WTC11 (cell line): ENCODE measurements at places on chromosomes 3 and 15. TPM values are rescaled to one million over a fixed set of nuclear protein-coding genes. Genes with fewer than 3 reads are reported as not detected.

DNA sequence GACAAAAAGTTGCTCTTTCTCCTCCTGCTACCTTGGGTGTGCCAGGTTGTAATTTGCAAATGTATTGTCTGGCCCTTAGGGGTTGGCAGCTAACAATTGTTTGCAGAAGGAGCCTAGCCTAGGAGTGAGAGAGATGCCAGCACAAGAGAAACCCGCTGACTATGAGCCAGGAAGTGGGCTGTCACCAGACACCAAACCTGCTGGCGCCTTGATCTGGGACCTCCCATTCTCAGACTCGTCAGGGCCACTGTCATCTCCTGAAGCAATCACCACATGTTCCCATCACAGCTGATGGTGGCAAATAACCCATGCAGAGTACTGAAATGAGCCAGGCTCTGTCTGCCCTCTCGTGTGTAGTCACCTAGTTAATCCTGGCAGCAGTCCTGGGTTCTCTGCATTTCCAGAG lies 406.4 kb upstream of the NPAP1 start:
- H3K4me1 ChIP-seq = peaks cover 13% of the 10 kb centered on the region
- DNase-seq = no peak
- H3K27ac ChIP-seq = no peak overlapping the region

DNA sequence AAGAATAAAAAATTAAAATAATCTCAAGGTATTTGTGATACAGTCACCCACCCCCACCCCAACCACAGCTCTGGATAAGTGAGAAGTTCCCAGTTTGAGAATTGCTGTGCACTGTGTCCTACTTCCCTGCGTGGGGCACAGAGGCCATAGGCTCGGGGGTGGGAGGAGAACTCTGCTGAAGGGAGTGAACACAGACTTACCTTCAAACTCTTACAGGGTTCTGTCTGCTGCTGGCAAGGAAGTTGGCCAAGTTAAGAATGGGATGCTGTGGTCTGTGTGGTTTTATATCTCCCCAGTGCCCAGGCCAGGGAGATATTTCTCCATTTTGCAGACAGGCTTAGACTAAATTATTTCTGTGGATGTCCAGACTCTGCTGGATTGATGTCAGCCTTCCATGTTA lies 37.6 kb downstream of the SPTSSB start:
- no peaks in the 10 kb centered on the region for H3K4me1 ChIP-seq
- DNase-seq = no peak
- H3K27me3 ChIP-seq = no peaks in the 10 kb centered on the region
- no peak overlapping the region for H3K27ac ChIP-seq
- no peaks in the 10 kb centered on the region for H3K36me3 ChIP-seq
- no peak overlapping the region for H3K4me3 ChIP-seq

DNA sequence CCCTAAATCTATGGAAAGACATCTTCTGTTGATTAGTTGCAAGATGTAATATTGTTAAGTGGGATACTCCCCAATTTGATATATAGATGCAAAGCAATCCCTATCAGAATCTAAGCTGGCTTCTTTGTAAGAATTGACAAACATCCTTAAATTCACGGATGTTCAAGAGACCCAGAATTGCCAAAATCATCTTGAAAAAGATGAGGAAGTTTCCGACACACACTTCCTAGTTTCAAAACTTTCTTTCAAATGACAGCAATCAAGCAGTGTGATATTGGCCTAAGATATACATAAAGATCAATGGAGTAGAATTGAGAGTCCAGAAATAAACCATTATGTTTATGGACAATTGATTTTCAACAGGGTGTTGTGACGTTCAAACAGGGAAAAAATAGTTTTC lies 383.6 kb downstream of the LPP start:
- H3K4me3 ChIP-seq = no peak overlapping the region
- no peaks in the 10 kb centered on the region for H3K36me3 ChIP-seq
- H3K4me1 ChIP-seq = peaks cover 21% of the 10 kb centered on the region
- no peaks in the 10 kb centered on the region for H3K27me3 ChIP-seq

The FAM107A gene
- total RNA-seq = 0.31 to 0.76 TPM (median 0.55 TPM) in 3 replicates

- H3K4me3 ChIP-seq = no peak overlapping the region
- peaks cover 27% of the 10 kb centered on the region for H3K4me1 ChIP-seq
- H3K27me3 ChIP-seq = no peaks in the 10 kb centered on the region
Measured at GRCh38 chr3:14374444-14374883, 27.9 kb upstream of the SLC6A6 start.

DNA sequence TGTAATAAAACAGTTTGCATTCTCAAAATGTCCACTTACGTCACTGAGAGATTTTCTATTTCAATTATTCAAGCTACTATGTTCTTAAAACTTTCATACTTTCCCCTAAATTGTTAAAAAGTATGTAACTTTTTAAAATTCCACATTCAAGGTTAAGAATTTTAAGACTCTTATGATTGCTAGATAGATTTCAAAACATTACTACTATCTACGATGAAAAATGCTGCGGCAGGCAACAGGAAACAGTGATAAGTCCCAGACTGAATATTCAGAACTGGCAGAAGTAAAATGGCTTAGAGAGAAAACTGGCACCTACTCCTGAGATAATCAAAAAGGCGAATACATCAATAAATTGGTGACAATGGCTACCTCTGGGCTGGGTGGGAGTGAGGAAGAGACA lies 16.2 kb downstream of the ATP13A3 start:
- peaks cover 29% of the 10 kb centered on the region for H3K4me1 ChIP-seq

The DPPA4 gene
- total RNA-seq = 774 to 901 TPM (median 898 TPM) in 3 replicates

The CILP gene
- not detected in 3 replicates for total RNA-seq

DNA sequence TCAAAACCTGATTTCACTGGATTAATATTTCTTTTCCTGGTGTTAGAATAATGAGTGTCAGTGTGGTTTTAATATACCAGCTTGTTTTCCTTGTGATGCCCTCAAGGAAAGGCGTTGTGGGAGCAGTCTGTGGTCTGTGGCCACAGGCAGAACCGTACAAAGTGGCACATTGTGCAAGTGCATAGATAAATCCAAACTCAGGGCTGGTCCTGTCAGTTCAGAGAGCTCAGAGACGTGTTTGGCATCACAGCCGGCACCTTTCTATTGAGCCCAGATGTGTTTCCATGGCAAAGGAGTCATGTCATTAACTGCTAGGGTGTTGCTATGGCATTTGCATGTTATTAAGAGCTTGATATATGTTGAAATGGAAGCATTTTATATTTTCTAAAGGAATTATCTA lies 289.9 kb upstream of the RASGRP1 start:
- no peaks in the 10 kb centered on the region for H3K36me3 ChIP-seq
- H3K27ac ChIP-seq = no peak overlapping the region
- DNase-seq = no peak
- no peaks in the 10 kb centered on the region for H3K27me3 ChIP-seq
- no peaks in the 10 kb centered on the region for H3K4me1 ChIP-seq

DNA sequence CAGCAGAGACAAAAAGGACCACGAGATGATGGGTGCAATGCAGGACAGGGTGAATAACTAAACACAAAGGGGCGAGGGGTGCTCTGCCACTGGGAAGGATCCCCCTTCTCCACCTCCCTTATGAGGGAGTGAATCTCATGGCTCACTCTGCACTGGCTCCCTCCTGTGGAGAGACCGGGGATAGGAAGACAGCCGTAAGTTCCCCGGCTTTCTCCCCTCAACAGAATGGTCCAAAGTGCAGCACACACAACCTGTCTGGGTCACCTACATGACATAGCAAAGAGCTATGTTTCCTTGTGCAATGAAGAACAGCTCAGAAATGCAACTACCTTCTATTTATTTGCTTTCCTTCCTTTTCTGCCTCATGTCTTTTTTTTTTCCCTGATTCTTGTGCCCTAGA lies 7.8 kb upstream of the ACSBG1 start:
- H3K27ac ChIP-seq = no peak overlapping the region
- H3K27me3 ChIP-seq = no peaks in the 10 kb centered on the region; the same call in 1 of the 2 replicates
- peaks cover 30% of the 10 kb centered on the region for H3K4me1 ChIP-seq
- H3K4me3 ChIP-seq = no peak overlapping the region

DNA sequence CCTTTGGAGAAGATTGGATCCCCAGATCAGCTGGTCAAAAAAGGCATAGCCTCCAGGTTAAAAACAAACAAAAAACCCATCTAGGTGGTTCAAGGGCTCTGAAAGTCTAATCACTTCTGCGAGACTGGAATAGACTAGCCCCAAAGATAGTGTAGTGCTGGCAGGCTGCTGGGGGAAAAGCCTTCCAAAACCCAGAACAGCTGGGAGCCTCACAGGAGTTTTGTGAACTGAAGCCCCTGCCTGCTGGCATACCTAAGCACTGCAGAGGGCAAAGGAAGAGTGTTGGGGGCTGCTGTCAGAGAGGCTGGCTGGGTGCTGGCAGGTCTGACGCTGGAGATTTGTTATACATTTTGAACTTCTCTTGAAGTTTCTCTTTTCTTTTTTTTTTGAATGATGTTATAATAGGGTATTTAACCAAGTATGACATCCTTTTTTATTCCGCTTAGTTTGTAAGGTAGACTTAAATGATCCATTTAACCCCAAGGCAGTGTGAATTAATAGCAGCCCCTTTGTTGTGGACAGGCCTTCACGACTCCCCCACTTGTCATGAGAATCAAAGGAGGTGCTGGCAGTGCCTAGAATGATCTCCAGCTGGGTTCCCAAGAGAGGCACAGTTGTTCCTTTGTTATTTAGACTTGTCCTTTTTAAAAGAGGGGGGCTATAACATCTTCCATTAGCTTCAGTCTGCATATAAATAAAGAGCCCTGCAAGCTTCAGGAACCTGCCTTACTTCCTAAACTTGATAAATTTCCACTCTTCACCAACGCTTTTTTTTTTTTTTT lies 53.9 kb downstream of the CRTC3 start:
- peak; percentile 32 for DNase-seq
- peaks cover 31% of the 10 kb centered on the region for H3K27me3 ChIP-seq
- no peaks in the 10 kb centered on the region for H3K36me3 ChIP-seq
- peak overlapping the region; percentile 33 for H3K4me3 ChIP-seq
- peak overlapping the region; percentile 43 for H3K27ac ChIP-seq
- peaks cover 60% of the 10 kb centered on the region for H3K4me1 ChIP-seq

DNA sequence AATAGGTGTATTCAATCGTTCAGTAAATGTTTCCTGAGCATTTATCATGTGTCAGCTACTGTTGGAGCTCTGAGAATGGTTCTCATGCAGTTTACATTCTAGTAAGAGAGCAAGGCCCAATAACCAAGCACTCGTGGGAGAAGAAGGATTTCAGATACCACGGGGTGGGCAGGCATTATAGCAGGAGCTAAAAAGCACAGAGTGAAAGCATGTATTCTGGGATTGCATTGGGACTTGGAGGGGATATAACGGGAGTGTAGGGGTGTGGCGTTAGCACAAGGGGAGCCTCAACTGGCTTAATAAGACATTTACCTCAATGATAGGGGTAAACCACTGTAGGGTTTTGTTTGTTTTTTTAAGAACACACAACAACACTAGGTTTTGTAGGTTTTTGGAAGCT lies 1.6 kb upstream of the SIAH2 start:
- H3K4me1 ChIP-seq = peaks cover 42% of the 10 kb centered on the region
- peaks cover 45% of the 10 kb centered on the region for H3K27me3 ChIP-seq
- H3K27ac ChIP-seq = no peak overlapping the region
- DNase-seq = no peak
- H3K36me3 ChIP-seq = no peaks in the 10 kb centered on the region

GRCh38 chr3:138747225-138747624 lies 87.5 kb downstream of the PIK3CB start:
- H3K36me3 ChIP-seq = peaks cover 37% of the 10 kb centered on the region
- no peak overlapping the region for H3K4me3 ChIP-seq
- no peak overlapping the region for H3K27ac ChIP-seq
- no peaks in the 10 kb centered on the region for H3K27me3 ChIP-seq

- no peak for DNase-seq
- H3K4me1 ChIP-seq = peaks cover 10% of the 10 kb centered on the region
- H3K4me3 ChIP-seq = no peak overlapping the region
- peaks cover 14% of the 10 kb centered on the region for H3K36me3 ChIP-seq
- no peak overlapping the region for H3K27ac ChIP-seq
- H3K27me3 ChIP-seq = peaks cover 40% of the 10 kb centered on the region
Measured at GRCh38 chr3:194072691-194073279, 63.2 kb upstream of the HES1 start.

The PAQR9 gene
- 2.0 to 2.5 TPM (median 2.4 TPM) in 3 replicates for total RNA-seq

The KBTBD13 gene
- total RNA-seq = 0.05 TPM in 1 of 3 replicates, not detected in the others

GRCh38 chr3:184946917-184947316 lies 135.0 kb downstream of the VPS8 start:
- peaks cover 21% of the 10 kb centered on the region for H3K4me1 ChIP-seq
- H3K27ac ChIP-seq = peak overlapping the region; percentile 21; the same call in 1 of the 2 replicates
- no peak overlapping the region for H3K4me3 ChIP-seq
- DNase-seq = no peak
- H3K36me3 ChIP-seq = peaks cover 7% of the 10 kb centered on the region

The GOLGA8R gene
- total RNA-seq = 0.23 to 0.50 TPM (median 0.50 TPM) in 3 replicates

- H3K4me1 ChIP-seq = peaks cover 19% of the 10 kb centered on the region
- no peak overlapping the region for H3K27ac ChIP-seq
- H3K4me3 ChIP-seq = no peak overlapping the region
- no peaks in the 10 kb centered on the region for H3K27me3 ChIP-seq
Measured at GRCh38 chr3:148005456-148005855, 596.3 kb downstream of the ZIC1 start.

DNA sequence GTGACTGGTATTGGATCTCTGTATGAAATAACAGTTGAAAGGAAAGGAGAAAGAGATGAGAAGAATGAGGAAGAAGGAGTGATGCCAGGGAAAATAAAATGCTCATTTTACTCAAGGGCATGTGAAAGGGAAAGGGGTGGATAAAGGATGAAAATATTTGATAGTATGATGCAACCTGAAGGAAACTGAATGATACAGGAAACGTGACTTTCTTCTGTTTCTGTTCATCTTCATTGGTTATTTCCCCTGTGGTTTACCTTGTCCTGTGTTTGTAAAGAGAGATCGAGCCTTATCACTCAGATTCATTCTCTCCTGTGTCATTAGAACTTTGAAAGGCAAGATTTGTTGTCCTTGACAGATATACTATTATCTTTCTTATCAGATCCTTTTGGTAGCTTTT lies 243.6 kb upstream of the SLITRK3 start:
- H3K36me3 ChIP-seq = peaks cover 5% of the 10 kb centered on the region; the same call in 1 of the 2 replicates
- no peak for DNase-seq
- no peaks in the 10 kb centered on the region for H3K27me3 ChIP-seq
- H3K4me3 ChIP-seq = no peak overlapping the region
- H3K27ac ChIP-seq = no peak overlapping the region

The SLC22A14 gene
- 0.09 TPM in 1 of 3 replicates, not detected in the others for total RNA-seq

The GABRA5 gene
- total RNA-seq = 16.2 to 23.3 TPM (median 18.0 TPM) in 3 replicates

- no peak overlapping the region for H3K4me3 ChIP-seq
- H3K36me3 ChIP-seq = no peaks in the 10 kb centered on the region
- no peak for DNase-seq
- no peak overlapping the region for H3K27ac ChIP-seq
Measured at GRCh38 chr15:37731146-37731746, 203.2 kb upstream of the TMCO5A start.

GRCh38 chr15:86555939-86556338 lies 476.3 kb downstream of the AGBL1 start:
- H3K27me3 ChIP-seq = no peaks in the 10 kb centered on the region
- peaks cover 5% of the 10 kb centered on the region; the same call in 1 of the 2 replicates for H3K4me1 ChIP-seq
- no peak overlapping the region for H3K4me3 ChIP-seq

GRCh38 chr3:18438586-18438985 lies 13.4 kb upstream of the SATB1 start:
- peaks cover 50% of the 10 kb centered on the region for H3K4me1 ChIP-seq
- H3K4me3 ChIP-seq = no peak overlapping the region
- peaks cover 12% of the 10 kb centered on the region for H3K27me3 ChIP-seq
- H3K27ac ChIP-seq = no peak overlapping the region
- DNase-seq = no peak
- no peaks in the 10 kb centered on the region for H3K36me3 ChIP-seq
